ELR (cell line): ENCODE measurements at places on chromosomes 3 and 15.

GRCh38 chr3:134381831-134382442 is 7.7 kb upstream of the AMOTL2 start:
- no peak for DNase-seq

DNA sequence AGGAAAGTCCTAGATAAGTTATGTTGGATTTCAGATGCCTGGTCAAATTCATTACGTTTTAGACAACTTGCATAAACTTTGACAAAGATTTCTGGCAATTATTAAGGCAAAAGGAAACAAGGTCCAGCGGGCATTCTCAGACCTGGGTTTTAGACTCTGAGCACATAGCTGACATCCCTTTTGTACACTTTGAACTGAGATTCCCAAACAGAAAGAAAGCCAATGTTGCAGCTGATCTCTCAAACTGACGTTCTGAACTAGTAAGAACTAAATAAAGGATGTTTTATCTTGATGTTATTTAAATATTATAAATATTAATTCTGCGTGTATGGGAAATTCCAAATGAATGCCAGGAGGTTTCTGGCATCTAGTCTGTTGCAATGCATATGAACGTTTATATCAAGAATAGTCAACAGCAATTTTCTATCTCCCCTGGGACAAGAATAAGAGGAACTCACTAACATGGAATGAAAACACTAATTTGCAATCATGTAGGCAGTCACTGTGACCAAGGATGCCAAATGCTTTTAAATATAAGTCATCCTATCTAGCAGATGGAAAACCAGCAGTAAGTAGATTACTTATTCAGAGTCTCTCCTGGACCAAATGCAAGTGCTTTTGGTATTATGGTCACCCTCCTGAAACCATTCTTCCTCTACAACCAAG is 202.1 kb downstream of the GREM1 start:
- peak; percentile 74 for DNase-seq

DNA sequence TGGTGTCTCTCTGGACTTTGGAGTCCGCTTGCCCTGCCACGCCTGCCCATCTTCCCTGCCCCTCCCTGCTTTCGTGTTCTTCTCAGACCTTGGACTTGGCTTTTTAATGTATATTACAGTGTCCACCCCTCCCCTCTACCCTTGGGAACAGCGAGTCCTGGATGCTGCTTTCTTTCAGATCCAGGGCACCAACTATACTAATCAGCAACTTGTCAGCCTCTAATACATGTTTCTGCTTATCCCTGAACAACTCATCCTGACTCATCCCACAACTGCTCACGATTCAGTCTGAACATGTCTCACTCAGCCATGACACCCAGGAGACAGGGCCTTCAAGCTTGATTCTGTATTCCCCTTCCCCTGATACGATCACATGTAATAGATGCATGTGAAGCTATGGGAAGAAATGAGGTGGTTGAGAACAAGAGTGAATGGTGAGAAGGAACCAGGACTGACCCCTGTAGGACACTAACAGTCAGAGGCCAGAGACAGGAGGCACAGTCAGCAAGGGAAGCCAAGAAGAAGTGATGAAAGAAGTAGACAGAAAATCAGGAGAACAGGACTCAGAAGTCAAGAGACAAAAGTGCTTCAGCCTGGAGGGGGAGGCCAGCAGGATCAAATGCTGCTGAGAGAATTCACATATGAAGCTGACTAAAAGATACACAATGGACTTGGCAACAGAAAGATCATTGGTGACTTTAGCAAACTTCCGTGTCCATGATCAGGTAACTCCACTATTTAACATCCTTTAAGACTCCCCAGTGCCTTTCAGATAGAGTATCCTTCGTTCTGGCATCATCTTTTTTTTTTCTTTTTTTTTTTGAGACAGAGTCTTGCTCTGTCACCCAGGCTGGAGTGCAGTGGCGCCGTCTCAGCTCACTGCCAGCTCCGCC is 35.4 kb downstream of the BCL2L10 start:
- DNase-seq, result peak; percentile 85

- no peak for DNase-seq
Measured at GRCh38 chr15:83474578-83474977, 27.4 kb downstream of the SH3GL3 start.

- peak; percentile 68 for DNase-seq
Measured at GRCh38 chr3:57227930-57228751, 612 bp downstream of the APPL1 start.

- no peak for DNase-seq
Measured at GRCh38 chr3:157145606-157146322, 14.2 kb downstream of the CCNL1 start.

GRCh38 chr3:193827040-193827669 is 234.1 kb downstream of the OPA1 start:
- no peak for DNase-seq

DNA sequence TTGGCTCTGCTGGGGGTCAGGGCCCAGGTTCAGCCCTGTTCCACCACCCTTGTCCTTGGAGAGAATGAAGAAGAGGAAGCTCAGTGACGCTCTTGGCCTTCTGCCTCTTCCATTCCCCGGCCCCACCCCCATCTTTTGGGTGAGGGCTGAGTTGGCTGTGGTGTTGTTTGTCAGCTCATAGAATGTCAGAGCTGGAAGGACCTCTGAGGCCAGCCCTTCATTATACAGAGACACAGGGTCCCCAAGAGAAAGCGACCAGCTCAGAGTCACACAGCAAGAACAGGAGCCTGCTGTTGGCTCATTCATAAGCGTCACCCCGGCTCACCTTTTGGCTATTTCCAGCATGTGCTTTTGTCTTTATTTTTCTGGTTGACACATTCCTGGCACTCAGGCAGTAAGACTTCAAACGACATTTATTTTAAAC is 68.2 kb downstream of the AAGAB start:
- no peak for DNase-seq

- no peak for DNase-seq
Measured at GRCh38 chr3:157816296-157816695, 289.9 kb downstream of the SHOX2 start.

- no peak for DNase-seq
Measured at GRCh38 chr3:112463250-112463649, 36.0 kb downstream of the BTLA start.

- no peak for DNase-seq
Measured at GRCh38 chr3:51268132-51268531, 117.0 kb upstream of the MANF start.

DNA sequence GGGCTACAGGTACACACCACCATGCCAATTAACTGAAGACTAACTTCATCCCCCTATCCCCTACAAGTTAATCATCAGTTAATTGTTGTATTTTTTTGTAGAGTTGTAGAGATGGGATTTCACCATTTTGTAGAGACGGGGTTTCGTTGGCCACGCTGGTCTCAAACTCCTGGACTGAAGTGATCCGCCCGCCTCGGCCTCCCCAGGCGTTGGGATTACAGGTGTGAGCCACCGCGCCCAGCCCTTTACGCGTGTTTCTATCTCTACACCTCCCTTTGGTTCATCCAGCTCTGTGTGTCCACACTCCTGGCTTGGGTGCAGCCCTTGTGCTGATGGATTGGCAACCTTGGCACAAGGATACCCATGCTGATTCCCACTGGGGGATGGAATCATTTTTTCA is 258.8 kb downstream of the FAM43A start:
- DNase-seq, result no peak

DNA sequence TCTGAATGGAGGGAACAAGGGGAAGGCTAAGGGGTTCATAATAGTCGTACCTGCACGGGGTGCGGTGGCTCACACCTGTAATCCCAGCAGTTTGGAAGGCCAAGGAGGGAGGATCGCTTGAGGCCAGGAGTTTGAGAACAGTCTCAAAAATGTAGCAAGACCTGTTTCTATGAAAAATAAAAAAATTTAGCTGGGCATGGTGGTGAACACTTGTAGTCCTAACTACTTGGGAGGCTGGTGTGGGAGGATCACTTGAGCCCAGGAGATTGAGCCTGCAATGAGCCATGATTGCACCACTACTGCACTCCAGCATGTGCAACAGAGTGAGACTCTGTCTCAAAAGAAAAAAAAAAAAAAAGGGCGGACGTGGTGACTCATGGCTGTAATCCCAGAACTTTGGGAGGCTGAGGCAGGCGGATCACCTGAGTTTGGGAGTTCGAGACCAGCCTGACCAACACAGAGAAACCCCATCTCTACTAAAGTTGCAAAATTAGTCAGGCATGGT is 17.9 kb upstream of the HDAC11 start:
- no peak for DNase-seq

GRCh38 chr15:49155834-49156627 is 632 bp upstream of the COPS2 start:
- DNase-seq, result peak; percentile 63

- DNase-seq, result no peak
Measured at GRCh38 chr15:52683580-52683979, 4.4 kb upstream of the ATOSA start.

GRCh38 chr3:145673838-145674237 is 487.1 kb downstream of the PLOD2 start:
- no peak for DNase-seq

DNA sequence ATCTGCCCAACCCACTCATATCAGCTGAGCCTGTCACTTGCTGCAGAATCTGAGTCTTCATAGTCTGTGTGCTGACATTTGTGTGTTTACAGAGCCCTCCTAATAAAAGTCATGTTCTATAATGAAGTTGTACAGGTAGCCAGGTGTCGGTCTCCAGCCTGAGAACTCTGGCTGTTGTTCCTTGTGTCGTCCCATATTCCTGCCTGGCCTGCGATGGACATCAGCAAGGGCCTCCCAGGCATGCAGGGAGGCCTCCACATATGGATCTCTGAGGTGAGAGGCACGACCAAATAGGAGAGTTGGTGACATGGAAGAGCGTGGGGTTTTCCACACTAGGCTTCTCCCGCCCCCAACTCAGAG is 2.9 kb downstream of the VILL start:
- no peak for DNase-seq

DNA sequence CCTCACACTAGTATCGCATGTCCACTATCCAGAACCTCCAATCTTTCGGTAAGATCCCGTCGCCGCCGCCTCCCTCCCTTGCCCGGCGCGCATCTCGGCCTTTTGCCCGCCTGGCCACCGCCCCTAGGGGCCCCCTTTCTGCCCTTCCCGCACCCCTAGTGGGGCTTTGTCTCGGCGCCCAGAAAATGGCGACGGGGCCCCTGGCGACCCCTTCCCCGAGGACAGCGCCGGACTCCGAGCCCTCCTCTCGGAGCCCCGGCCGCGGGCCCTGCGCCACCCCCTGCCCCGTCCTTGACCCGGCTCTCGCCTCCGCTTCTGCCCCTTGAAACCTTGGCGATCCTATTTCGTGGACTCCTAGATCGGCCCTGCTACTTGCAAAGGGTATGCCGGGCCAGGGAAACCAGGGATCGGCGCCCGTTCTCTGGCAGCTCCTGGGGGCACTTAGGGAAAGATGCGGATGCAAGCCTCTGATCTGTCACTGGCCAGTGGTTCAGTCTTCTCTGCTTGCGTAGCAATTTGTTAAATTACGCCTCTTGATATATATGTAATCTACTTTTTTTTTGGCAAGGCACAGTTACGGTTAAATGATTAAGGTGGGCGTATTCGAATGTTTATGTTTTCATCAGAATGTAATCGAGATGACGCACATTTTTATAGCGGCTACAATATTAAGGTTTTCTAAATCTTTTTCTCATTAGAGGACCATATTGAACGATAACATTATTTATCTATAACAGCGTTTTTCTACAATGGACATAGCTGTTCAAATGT is 603 bp downstream of the EIF1B start:
- DNase-seq, result peak; percentile 47

- peak; percentile 88 for DNase-seq
Measured at GRCh38 chr15:35293353-35294130, 208.4 kb upstream of the NANOGP8 start.

DNA sequence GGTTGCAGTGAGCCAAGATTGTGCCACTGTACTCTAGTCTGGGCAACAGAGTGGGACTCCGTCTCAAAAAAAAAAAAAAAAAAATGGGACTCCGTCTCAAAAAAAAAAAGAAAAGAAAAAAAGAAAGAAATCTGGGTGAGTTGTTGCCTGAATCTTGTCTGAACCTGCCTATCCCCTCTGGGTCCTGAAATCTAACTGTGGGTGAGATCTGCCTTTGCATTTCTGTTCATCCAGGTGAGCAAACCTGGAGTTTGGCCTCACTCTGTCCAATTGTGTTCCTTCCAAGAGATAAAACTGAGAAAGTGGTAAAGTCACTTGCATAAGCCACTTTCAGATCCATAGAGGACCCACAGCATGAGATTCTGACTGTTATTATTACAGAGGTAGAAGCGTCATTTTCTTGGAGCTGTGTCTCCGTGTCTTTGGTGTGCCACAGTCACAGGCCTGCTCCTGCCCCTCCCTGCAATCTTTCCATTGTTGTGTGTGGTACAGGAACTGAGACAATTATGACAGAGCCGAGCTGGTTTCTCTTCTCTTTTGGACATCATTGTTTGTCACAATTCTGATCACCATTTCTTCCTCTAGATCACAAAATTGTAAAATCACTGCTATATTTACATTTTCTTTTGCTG is 235.9 kb downstream of the LPP start:
- no peak for DNase-seq

DNA sequence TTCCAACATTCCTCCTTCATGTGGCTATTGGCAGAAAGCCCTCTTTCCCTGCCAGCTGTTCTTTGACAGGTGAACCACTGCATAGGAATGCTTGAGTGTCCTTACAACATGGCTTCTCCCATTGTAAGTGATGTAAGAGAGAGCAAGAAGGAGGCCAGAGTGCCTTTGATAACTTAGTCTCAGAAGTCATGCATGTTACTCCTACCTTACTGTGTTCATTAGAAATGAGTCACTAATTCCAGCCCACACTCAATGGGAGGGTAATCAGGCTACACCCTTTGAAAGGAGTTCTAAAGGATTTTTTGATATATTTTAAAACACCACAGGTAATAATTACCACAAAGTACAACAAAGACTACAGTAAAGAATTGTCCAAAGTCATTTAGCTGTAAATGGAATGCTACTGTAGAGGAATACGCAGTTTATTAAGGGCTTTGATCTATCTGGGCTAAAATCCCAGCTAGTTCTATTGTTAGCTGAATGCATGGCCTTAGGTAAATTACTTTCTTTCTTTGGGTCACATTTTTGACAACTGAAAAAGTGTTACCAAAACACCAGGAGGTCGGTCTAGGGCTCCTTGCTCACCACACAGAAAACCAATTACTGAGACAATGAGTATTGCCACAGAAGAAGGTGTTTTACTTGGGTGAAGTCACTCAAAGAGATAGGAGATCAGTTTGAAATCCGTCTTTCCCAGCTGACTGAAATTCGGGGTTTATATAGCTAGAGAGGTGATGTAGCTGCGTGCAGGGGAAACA is 154.9 kb downstream of the GRM7 start:
- no peak for DNase-seq

DNA sequence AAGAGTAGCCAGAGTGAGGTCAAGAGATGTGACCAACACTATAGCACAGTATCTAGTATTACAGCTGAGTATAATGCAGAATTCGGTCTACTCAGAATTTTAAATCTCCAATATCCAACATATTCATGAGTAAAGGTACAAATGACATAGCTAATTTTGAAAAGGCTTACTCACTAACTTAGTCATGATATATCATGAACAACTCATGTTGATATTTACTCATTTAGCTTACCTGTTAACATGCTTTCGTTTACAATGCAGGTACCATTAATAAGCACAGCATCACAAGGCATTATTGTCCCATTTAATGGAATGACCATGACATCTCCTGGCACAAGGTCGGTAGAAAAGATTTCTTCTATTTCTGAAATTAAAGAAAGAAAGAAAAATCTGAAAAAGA is 36.9 kb downstream of the ATP13A3 start:
- peak; percentile 23 for DNase-seq

GRCh38 chr15:32029862-32030781 is at the start of gene CHRNA7:
Gene CHRNA7, plus strand, starts transcription at chr15:32030515. Its CDS starts 80 bp downstream, at chr15:32030595.
- DNase-seq, result peak; percentile 14
